ENCODE measurements at places on chromosomes 7 and 10. TPM values are rescaled to one million over a fixed set of nuclear protein-coding genes. Genes with fewer than 3 reads are reported as not detected.

Gene SYT15
- not detected for total RNA-seq

Gene CLRN3
- total RNA-seq = not detected

Gene CACNB2
- total RNA-seq = under 0.01 TPM

Gene COL1A2
- 3.1 TPM for total RNA-seq

Gene KCNH2
- total RNA-seq = 0.21 TPM

Gene POMZP3
- total RNA-seq = 3.6 TPM

Gene MAGI2
- total RNA-seq = 1.7 TPM

Gene LRRTM3
- not detected for total RNA-seq

Gene CHN2
- total RNA-seq = not detected

Gene SPDYE16
- total RNA-seq = not detected

Gene PRKG1
- total RNA-seq = 0.24 TPM

Gene SYT15B
- 0.21 TPM for total RNA-seq

Gene SPDYE6
- not detected for total RNA-seq

Gene GCK
- total RNA-seq = 0.21 TPM

Gene CALML3
- total RNA-seq = 2.7 TPM

Gene LFNG
- 18.6 TPM for total RNA-seq

Gene UPK3BL2
- 17.1 TPM for total RNA-seq

Gene CCDC126
- total RNA-seq = 9.2 TPM

Gene ADCY1
- 1.9 TPM for total RNA-seq
